ENCODE measurements at places on chromosomes 2 and 18. TPM values are rescaled to one million over a fixed set of nuclear protein-coding genes. Genes with fewer than 3 reads are reported as not detected.

TBC1D8 gene
- 19.4 TPM for polyA plus RNA-seq

ASB18 gene
- not detected for polyA plus RNA-seq

MTIF2 gene
- 16.8 TPM for polyA plus RNA-seq

UCN gene
- 0.41 TPM for polyA plus RNA-seq

MDH1B gene
- polyA plus RNA-seq: 0.51 TPM

TRAK2 gene
- 9.3 TPM for polyA plus RNA-seq

MSTN gene
- polyA plus RNA-seq: 0.09 TPM

IL36B gene
- 8.8 TPM for polyA plus RNA-seq

CYS1 gene
- 0.94 TPM for polyA plus RNA-seq

MYO3B gene
- polyA plus RNA-seq: 0.08 TPM

SPATS2L gene
- polyA plus RNA-seq: 47.5 TPM

RNF144A gene
- 2.0 TPM for polyA plus RNA-seq

POTEI gene
- not detected for polyA plus RNA-seq

KIF5C gene
- polyA plus RNA-seq: 0.18 TPM

LRRTM4 gene
- polyA plus RNA-seq: not detected

NYAP2 gene
- polyA plus RNA-seq: 0.09 TPM

TMEFF2 gene
- 0.08 TPM for polyA plus RNA-seq

RUFY4 gene
- polyA plus RNA-seq: 0.52 TPM

SLC9A4 gene
- 2.0 TPM for polyA plus RNA-seq

CPO gene
- polyA plus RNA-seq: 0.06 TPM

EVX2 gene
- not detected for polyA plus RNA-seq

GTF2A1L gene
- polyA plus RNA-seq: 0.24 TPM

Data from esophagus (tissue), 2 donors.